ENCODE measurements at places on chromosomes 12 and 14. TPM values are rescaled to one million over a fixed set of nuclear protein-coding genes. Genes with fewer than 3 reads are reported as not detected.

DNA sequence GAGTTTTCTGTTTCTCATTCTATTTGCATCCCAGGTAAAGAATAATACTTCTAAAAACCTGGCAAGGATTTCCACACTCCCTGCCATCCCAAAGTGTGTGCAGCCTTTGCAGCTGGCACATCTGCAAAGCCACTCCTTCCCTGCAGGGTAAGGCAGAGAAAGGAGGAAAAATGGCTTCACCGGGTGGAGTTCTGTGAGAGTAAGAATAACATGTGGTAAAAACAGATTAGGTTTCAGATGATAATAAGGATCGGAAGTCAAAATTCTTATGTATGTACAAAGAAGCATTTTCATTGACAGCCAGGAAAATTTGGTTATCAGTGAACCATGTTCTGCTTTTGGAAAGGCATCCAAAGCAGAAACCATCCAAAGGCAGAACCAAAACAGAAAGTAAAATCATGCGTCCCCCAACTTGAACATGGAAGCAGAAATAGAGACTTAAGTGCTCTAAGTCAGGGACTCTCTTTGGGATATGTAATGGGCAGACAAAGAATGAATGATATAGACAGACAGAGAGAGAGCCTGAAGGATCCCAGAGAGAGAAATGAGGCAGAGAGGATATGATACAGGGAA, 192.6 kb upstream of the CCDC196 start:
- no peaks in the 10 kb centered on the region for H3K36me3 ChIP-seq
- no peaks in the 10 kb centered on the region for H3K4me1 ChIP-seq
- DNase-seq, result no peak
- no peak overlapping the region for H3K27ac ChIP-seq
- H3K27me3 ChIP-seq, result no peaks in the 10 kb centered on the region
- H3K4me3 ChIP-seq, result peak overlapping the region; percentile 18

- H3K36me3 ChIP-seq, result no peaks in the 10 kb centered on the region
- DNase-seq, result no peak
- no peak overlapping the region for H3K27ac ChIP-seq
- H3K27me3 ChIP-seq, result no peaks in the 10 kb centered on the region
- no peaks in the 10 kb centered on the region for H3K4me1 ChIP-seq
- no peak overlapping the region for H3K4me3 ChIP-seq
These were observed 87.8 kb downstream of the DICER1 start for GRCh38 chr14:95069547-95069946.

GRCh38 chr14:44639781-44640385, 132.8 kb upstream of the FSCB start:
- no peak overlapping the region for H3K27ac ChIP-seq
- H3K27me3 ChIP-seq, result no peaks in the 10 kb centered on the region
- H3K4me3 ChIP-seq, result no peak overlapping the region
- H3K4me1 ChIP-seq, result no peaks in the 10 kb centered on the region
- no peaks in the 10 kb centered on the region for H3K36me3 ChIP-seq

The ASIC1 gene
- 0.72 TPM for total RNA-seq

DNA sequence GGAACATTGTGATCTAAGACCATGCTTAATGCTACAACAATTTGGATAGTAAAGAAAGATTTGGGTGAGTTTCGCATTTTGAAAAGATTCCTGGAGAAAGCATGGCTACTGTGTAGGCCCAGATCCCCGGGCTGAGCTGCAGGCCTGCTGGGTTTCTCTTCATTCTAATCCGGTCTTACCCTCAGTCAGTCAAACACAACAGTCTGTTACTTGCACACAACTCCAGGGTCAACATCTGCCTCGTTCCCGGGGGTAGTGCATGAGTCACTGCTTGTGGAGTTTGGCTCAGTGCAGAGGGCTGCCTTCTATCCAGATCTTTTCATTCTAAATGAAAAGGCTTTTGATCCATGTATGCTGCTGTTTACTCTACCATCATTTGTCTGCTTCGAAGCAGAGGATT, 60.4 kb upstream of the SEL1L start:
- H3K36me3 ChIP-seq, result no peaks in the 10 kb centered on the region
- H3K27me3 ChIP-seq, result no peaks in the 10 kb centered on the region
- H3K4me3 ChIP-seq, result no peak overlapping the region

- H3K27ac ChIP-seq, result no peak overlapping the region
- no peak overlapping the region for H3K4me3 ChIP-seq
- no peaks in the 10 kb centered on the region for H3K4me1 ChIP-seq
These were observed 183.9 kb downstream of the APAF1 start for GRCh38 chr12:98828802-98829600.

The CEP170B gene
- total RNA-seq, result 17.1 TPM

DNA sequence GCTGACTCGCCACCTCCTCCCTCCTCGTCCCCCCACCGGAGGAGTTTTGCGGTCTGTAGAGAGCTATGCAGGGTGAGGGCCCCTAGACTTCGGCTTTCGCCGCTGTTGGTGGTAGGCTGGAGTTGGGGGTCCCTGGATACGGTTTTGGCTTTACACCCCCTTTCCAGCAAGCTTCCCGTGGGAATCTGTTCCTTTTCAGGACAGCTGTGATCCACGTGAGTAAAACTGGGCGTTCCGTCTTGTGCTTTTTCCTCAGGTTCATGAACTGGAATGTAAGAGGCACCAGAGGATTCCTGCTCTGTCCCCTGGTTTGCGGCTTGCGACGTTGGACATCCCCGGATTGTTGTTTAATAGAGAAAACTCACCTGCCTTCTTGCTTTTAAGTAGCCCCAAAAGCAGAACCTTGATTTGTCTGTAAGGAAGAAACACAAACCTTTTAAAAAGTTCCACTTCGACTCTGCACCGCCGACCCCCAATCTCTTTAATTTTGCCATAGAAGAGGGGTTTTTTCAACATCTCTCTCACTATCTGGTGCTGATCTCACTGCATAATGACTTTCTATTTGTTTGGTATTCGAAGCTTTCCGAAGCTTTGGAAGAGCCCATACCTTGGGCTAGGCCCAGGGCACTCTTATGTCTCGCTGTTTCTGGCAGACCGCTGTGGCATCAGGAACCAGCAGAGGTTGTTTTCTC, 490 bp downstream of the PRORP start:
- H3K4me3 ChIP-seq, result peak overlapping the region; percentile 84
- no peaks in the 10 kb centered on the region for H3K27me3 ChIP-seq
- H3K36me3 ChIP-seq, result no peaks in the 10 kb centered on the region

GRCh38 chr12:26280869-26281268, 85.5 kb downstream of the SSPN start:
- H3K27ac ChIP-seq, result no peak overlapping the region
- H3K27me3 ChIP-seq, result no peaks in the 10 kb centered on the region
- no peak overlapping the region for H3K4me3 ChIP-seq
- DNase-seq, result no peak
- H3K36me3 ChIP-seq, result no peaks in the 10 kb centered on the region
- peaks cover 31% of the 10 kb centered on the region for H3K4me1 ChIP-seq

- peak; percentile 29 for DNase-seq
- H3K4me3 ChIP-seq, result peak overlapping the region; percentile 94
- peaks cover 38% of the 10 kb centered on the region for H3K36me3 ChIP-seq
- peak overlapping the region; percentile 99 for H3K27ac ChIP-seq
- peaks cover 81% of the 10 kb centered on the region for H3K4me1 ChIP-seq
These were observed 4.7 kb downstream of the TNFRSF1A start for GRCh38 chr12:6336889-6337853.

GRCh38 chr12:90229407-90230170, 521.0 kb upstream of the ATP2B1 start:
- peaks cover 9% of the 10 kb centered on the region for H3K4me1 ChIP-seq
- no peaks in the 10 kb centered on the region for H3K36me3 ChIP-seq
- no peak overlapping the region for H3K27ac ChIP-seq
- DNase-seq, result no peak
- H3K4me3 ChIP-seq, result no peak overlapping the region

The CCDC177 gene
- not detected for total RNA-seq

The CD27 gene
- not detected for total RNA-seq

- no peak for DNase-seq
- no peak overlapping the region for H3K4me3 ChIP-seq
- no peaks in the 10 kb centered on the region for H3K27me3 ChIP-seq
- no peaks in the 10 kb centered on the region for H3K4me1 ChIP-seq
These were observed 276.7 kb upstream of the SRRM4 start for GRCh38 chr12:118704527-118705241.

DNA sequence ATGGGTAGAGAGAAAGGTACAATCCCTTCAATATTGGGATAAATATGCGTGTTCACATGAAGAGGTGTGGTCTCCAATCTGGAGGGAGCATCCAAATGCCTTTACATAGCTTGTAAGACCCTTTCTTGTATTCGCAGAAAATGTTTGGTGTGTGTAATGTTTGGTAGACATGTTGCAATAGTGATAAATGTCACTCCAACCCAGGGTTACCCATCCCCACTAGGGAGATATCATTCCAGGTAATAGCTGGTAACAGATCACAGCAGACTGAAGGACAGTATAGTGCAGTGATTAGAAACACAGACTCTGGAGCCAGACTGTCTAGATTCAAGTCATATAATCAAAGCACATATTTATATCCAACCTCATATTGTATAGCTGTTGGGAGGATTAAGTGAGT, 733.6 kb upstream of the TBX3 start:
- H3K36me3 ChIP-seq, result no peaks in the 10 kb centered on the region
- no peaks in the 10 kb centered on the region for H3K27me3 ChIP-seq

DNA sequence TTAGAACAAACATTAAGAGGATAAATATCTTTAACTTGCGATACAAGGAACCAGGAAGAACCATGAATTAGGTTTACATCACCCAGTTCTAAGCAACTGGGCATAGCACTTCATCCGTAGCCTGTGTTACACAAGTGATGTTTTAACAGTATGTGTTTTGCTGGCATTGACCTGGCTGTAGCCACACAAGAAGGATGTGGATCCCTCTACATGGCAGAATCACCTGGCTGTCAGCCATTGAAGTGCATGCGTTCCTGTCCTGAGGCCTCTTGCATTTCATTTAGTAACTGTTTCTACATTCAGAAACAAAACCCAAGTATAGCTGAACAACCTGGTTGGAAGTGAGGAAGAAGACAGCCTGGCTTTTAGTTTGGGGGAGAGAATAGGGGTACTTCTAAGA, 72.2 kb downstream of the TGFB3 start:
- DNase-seq, result no peak
- H3K4me3 ChIP-seq, result no peak overlapping the region
- H3K27me3 ChIP-seq, result no peaks in the 10 kb centered on the region
- H3K4me1 ChIP-seq, result peaks cover 8% of the 10 kb centered on the region
- no peak overlapping the region for H3K27ac ChIP-seq

DNA sequence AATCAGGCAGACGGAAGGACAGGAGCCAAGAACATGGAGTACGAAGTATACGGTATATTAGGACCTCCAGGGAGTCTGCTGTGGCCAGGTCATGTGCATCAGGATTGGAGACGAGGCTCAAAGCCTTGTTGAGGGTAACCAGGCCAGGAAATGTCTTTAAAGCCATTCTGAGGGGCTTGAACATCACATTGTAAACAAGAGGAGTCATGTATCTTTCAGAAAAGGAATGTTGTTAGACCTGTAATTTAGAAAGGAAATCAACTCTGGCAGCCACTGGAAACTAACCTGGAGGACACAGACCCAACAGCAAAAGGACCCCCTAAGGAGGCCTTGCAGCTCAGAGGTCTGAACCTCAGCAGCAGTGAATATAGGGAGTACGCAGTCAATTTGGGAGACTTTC, 7.5 kb downstream of the MAP3K9 start:
- H3K36me3 ChIP-seq, result no peaks in the 10 kb centered on the region
- H3K4me1 ChIP-seq, result no peaks in the 10 kb centered on the region
- no peak overlapping the region for H3K27ac ChIP-seq
- peaks cover 9% of the 10 kb centered on the region for H3K27me3 ChIP-seq
- no peak for DNase-seq

DNA sequence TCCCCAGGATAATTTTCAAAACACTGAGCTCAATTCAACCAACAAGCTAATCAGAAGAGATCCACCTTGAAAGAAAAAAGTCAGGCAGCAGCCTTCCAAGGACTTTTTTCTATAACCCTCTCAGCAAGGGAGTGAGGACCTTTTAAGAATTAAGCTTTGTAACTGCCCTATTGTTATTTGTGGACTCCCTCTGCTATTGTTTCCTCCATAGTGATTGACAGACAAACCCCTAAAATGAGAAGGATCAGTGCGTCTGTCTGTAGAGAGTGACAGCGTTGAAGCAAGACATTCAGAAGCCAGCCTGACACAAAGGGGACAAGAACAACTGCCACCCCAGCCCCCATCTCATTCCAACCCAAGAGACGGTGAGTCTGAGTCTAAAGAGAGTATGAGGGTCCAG, 30.3 kb upstream of the BTG1 start:
- no peaks in the 10 kb centered on the region for H3K4me1 ChIP-seq
- DNase-seq, result no peak
- H3K4me3 ChIP-seq, result no peak overlapping the region

DNA sequence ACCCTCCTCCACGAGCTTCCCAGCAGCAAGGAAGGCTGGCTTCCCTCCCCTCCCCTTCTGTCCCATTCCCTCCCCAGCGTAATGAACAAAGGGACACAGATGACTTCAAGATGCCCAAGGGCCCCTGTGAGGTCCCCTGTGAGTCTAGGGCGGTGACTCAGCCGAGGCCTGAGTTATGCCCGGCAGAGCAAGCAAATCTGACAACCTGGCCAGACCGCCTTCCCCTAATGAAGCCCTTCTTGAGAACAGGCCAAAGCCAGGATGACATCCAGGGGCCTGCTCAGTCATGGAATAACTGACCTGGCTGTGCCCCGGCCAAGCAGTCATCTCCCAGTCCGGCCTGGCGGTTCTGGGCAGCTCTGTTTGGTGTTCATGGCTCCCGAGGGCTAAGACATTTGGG, 89.2 kb downstream of the DICER1 start:
- no peak overlapping the region for H3K4me3 ChIP-seq
- no peak for DNase-seq
- H3K27ac ChIP-seq, result no peak overlapping the region
- no peaks in the 10 kb centered on the region for H3K27me3 ChIP-seq
- no peaks in the 10 kb centered on the region for H3K4me1 ChIP-seq
- no peaks in the 10 kb centered on the region for H3K36me3 ChIP-seq

The DPY19L2 gene
- total RNA-seq, result 2.7 TPM

The NFYB gene
- total RNA-seq, result 22.4 TPM

GRCh38 chr12:65208964-65209654, 39.7 kb downstream of the LEMD3 start:
- H3K36me3 ChIP-seq, result no peaks in the 10 kb centered on the region
- no peaks in the 10 kb centered on the region for H3K27me3 ChIP-seq
- no peak for DNase-seq
- no peak overlapping the region for H3K27ac ChIP-seq
- H3K4me3 ChIP-seq, result no peak overlapping the region
- no peaks in the 10 kb centered on the region for H3K4me1 ChIP-seq

Measured in osteoblast (primary cell).